ENCODE measurements at places on chromosomes 2 and 18.

DNA sequence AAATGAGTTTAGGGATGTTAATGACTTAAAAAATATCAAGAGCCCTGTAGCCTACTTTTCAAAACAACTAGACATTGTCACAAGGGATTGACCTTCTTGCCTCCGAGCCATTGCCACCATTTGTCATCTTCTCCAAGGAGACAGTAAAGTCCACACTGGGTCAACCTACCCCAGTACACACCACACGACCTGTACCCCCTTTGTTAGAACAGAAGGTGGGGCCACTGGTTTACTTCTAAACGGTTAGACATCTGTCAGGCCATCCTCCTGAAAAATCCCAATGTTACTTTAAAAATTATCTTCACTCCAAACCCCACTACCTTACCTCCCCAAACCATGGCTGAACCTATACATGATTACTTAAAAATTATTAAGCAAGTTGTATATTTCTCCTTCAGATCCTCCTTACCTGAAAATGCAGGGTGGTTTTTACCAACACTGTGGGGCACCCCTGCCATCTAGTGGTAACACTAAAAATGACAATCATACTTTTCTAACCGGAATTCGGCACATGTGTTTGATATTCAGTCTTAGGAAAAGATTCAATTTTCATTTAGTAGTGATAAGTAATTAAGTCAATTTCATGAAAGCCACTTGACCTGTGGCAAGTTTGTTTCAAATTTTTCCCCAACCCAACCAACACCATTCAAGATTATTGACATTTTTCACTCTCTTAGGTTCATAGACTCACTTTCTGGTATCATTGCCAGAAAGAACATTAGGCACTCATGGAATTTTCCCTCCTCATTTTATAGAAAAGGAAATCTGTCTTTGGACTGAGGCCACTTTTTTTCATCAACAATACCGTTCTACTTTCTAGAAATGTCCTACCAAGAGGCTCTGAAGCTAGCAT, 265.3 kb upstream of the PKDCC start:
- peak; percentile 0 for DNase-seq

GRCh38 chr2:64394153-64394552, 59.8 kb upstream of the LGALSL start:
- DNase-seq = no peak

DNA sequence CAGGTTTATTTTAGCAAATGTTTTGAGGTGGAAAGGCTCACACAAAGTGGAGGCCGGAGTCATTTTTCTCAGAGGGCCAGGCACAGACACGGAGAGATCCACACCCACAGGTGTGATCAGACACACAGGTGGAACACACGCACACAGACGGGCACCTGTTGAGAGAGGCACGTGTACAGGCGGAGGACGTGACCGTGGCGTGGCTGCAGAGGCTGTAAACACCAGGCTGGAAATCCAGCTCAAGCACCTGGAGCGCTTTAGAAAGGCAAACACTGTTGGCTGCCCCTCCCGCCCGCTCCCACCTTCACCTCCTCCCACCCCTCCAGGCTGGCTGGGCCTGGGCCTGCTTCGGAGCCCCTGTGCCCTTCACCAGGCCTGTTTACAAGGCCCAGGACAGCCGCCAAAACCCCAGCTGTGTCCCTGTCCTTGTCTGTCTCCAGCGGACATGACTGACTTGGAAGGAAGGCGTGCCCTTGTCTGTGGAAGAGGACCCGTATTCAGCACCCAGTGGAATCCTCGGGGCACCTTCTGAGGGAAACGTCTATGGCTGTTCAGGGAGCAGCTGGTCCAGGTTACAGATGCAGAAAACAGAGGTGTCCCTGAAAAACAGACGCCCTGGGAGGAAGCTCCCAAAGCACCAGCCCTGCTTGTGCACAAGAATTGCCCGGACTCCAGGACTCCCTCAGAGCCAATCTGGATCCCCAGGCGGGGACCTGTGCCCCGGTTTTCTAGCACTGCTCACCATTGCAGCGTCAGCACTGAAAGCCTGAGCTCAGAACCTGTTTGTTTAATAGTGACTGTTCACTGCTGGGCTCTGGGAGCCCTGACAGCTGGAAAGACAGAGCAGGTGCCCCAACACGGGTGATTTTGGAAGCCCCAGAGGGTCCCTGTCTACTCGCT, 134.3 kb upstream of the HAAO start:
- no peak for DNase-seq

GRCh38 chr2:47272031-47272864, 117.1 kb upstream of the STPG4 start:
- DNase-seq = peak; percentile 8

GRCh38 chr2:220991972-220992371, 580.1 kb downstream of the EPHA4 start:
- no peak for DNase-seq

DNA sequence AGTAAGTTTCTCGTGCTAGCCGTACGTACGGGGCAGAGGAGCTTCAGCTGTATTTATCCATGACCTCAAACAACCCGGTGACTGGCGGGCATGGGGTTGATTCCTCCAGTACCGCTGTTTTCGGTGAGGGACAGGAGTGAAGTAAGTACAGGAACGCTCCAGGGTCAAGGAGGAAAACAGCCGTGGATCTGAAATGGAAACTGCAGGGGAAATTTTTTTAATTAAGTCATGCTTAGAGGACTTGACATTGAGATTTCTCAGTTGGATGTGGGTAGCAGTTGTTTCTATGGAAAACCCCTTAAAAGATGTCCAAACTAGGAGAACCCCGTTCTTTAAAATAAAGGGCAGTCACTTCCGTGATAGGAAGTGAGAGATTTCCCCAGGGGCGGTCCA, 1.2 kb downstream of the RAB12 start:
- no peak for DNase-seq

DNA sequence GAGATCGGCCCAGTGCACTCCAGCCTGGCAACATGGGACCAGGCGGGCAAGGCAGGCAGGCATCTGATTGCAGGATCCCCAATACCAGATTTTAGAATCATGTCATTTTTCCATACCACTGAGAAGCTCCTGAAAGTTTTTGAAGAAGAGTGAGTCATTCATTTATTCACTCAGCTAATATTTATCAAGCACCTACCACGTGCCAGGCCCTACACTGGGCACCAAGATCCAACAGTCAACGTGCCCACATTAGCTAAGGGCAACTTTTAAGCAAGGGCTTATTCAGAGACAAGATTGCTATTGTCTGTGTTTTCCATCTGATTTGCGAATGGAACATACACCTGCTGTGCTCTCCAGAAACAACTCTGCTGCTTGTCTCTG, 126.8 kb upstream of the LGALSL start:
- no peak for DNase-seq

DNA sequence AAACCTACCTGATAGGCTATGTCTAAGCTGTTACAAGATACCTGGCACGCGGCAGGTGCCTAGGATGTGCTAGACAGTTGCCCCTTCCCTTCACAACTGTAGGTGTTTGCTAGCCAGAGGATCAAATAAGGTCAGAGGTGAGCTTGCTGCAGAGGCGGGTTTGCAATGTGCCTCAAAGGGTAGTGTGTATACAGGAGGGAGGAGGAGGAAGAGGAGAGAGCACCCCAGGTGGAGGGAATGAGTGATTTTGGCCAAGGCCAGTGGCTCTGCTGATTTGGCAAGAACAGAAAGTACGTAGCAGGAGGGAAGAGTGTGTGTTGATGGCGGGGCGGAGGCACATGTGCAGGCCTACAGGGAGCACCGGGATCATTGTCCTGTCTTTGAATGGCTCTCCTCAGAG, 236.5 kb downstream of the HAUS1 start:
- no peak for DNase-seq

DNA sequence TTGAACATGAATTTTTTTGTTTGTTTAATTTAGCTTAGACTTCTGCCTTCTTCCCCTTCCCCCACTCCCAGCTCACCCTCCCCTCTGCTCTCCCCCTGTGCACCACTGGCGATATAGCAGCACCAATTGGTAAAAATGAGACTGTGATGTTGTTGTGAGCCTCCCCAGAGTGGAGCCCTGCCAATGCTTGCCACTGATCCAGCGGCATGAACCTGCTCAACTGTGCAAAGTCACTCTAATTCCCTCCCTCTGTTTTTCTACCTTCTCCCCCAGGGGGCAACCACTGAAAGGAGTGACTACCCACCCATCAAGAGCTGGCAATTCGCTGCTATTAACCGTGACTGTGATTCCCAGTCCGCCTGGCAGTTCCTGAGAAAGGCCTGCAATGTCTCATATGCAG, 30.2 kb downstream of the KLHL14 start:
- no peak for DNase-seq

DNA sequence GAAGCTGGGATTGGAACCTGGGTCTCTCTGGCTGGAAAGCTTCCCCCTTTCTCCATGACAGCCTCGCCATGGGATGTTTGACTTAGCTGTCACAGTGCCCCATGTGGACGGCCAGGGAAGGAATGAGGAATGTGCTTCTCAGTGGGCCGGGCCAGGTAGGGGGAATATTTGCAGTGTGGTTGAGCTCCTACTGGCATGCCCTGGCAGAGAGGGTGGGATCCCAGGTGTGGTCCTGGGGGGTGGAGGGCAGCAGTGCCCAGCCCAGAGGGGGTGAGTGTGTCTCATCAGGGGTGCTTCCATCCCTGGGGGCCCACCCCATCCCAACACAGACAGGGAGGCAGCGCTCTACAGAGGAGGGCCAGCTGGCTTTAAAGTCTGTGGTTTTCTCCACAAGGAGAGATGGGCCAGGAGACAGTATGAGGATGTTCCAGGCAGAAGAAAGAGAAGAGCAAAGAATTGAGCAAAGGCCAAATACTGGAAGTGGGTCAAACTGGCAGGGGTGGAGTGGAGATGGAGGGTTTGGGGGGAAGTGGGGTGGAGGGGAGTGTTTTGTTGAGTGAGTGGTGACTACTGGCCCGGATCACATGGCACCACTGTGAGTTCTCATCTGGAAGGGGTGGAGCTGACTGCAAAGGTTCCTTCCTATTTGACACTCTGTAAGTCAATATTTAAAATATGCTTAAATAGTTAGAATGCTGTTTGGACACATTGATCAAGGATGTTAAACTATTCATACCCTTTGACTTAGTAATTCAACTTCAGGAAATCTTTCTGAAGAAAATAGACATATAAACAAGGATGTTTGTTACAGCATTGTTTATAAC, 94.0 kb downstream of the MYCN start:
- DNase-seq = no peak

DNA sequence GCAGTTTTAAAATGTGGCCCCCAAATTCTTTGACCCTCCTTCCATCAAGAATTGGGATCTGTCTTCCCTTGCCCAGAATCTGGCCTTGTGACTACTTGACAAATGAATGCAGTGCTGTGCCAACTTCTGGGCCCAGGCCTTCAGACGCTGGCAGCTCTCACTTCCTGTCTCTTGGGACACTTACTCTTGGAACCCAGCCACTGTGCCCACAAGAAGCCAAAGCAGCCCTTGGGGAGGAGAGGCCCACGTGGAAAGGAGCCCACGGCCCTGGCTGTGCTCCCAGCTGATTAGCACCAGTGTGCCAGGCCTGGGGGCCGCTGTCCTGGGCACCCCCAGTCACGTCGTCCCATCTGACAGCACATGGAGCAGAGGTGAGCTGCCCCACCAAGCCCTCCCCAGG, 56.6 kb downstream of the RPL37A start:
- DNase-seq = no peak

GRCh38 chr2:105867587-105867986, 122.9 kb downstream of the NCK2 start:
- DNase-seq = no peak

GRCh38 chr2:241064008-241064801, 37.9 kb downstream of the MTERF4 start:
- no peak for DNase-seq

- DNase-seq = no peak
Measured at GRCh38 chr2:235467588-235467987, 26.3 kb upstream of the AGAP1 start.

GRCh38 chr2:68839260-68839833, 31.9 kb downstream of the BMP10 start:
- no peak for DNase-seq

- no peak for DNase-seq
Measured at GRCh38 chr2:27202854-27203253, 9.0 kb upstream of the ATRAID start.

DNA sequence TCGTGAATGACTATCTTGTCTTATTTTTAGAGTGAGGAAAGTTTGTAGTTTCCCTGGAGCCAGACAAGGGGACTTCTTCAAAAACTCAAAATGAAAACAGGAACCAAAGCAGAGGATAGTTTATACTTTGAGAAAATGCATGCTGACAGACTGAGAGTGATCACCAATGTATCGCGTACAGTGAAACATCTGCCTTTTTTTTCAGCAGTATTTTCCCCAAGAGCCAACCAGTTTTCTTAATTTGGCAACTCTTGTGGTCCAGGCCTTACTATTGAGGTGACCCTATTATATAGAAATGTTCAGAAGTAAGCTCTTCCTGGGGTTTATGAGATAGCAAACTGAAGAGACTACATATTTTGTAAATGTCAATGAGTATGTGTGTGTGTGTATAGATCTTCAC, 153.7 kb upstream of the VRK2 start:
- no peak for DNase-seq

GRCh38 chr2:170052151-170052550, 125.8 kb upstream of the MYO3B start:
- DNase-seq = no peak

- no peak for DNase-seq
Measured at GRCh38 chr18:10374636-10375293, 79.7 kb upstream of the APCDD1 start.

Measured in stimulated activated CD4-positive, alpha-beta T cell treated with anti-CD3 and anti-CD28 coated beads, Interleukin-15, amount 100 ng/mL, for 1 hour (primary cell).